ENCODE measurements at places on chromosomes 2 and 18.

- no peak for DNase-seq
Observed at GRCh38 chr18:37179384-37179783, 350.5 kb downstream of the KIAA1328 start.

- DNase-seq: no peak
Observed at GRCh38 chr2:10773821-10774341, 38.7 kb downstream of the PDIA6 start.

GRCh38 chr2:230737300-230737699 is 24.7 kb downstream of the CAB39 start:
- no peak for DNase-seq

- DNase-seq: no peak
Observed at GRCh38 chr18:2111456-2111855, 459.8 kb downstream of the METTL4 start.

DNA sequence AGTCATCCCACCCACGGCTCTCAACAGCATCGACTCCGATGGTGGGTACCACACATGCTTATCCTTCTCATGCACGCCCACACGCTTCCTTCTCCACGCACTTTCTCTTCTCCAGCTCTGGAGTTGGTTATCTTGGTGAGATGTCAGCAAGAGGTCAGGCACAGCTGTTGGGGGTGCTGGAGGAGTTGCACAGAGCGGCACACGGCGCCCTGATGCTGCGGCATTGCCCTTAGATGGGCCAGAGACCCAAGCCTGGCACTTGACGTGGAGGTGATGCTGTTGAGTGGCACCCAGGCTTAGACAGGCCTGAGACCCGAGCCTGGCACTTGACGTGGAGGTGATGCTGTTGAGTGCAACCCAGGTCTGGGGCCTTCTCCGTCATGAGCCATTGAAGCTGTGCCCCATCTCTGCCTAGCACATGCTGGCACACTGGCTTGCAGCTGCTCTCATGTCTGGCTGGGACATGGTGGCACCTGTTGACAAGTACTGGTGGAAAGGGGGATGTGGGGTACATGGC is 83.2 kb downstream of the DGKD start:
- no peak for DNase-seq

GRCh38 chr18:58045242-58046092 is 1.4 kb downstream of the NEDD4L start:
- DNase-seq: no peak

- no peak for DNase-seq
Observed at GRCh38 chr18:35095983-35096676, 54.9 kb downstream of the MAPRE2 start.

DNA sequence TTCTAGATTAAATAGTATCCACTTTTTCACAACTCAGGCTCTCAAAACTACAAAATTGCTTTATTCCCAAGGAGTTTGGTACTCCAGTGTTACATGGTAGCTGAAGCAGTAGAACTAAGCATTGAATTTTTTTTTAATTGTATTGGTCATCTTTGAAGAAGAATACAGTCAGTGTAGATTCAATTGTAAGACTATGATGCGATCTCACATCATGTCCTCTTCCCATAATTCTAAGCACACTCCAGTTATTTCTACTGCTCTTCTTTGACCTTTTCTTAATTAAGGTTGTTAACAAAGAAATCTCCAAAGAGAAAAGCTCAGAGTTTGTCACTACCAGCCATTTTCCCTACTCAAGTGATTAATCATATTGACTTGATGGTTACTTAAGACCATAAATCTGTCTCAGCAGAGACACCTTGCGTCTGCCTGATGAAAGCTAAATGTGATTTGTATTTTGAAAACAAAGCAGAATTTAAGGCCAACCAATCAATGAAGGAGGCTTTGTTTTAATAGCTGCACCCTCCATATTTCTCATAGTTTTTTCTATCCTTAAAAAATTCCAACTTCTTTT is 130.2 kb downstream of the DTNA start:
- no peak for DNase-seq

DNA sequence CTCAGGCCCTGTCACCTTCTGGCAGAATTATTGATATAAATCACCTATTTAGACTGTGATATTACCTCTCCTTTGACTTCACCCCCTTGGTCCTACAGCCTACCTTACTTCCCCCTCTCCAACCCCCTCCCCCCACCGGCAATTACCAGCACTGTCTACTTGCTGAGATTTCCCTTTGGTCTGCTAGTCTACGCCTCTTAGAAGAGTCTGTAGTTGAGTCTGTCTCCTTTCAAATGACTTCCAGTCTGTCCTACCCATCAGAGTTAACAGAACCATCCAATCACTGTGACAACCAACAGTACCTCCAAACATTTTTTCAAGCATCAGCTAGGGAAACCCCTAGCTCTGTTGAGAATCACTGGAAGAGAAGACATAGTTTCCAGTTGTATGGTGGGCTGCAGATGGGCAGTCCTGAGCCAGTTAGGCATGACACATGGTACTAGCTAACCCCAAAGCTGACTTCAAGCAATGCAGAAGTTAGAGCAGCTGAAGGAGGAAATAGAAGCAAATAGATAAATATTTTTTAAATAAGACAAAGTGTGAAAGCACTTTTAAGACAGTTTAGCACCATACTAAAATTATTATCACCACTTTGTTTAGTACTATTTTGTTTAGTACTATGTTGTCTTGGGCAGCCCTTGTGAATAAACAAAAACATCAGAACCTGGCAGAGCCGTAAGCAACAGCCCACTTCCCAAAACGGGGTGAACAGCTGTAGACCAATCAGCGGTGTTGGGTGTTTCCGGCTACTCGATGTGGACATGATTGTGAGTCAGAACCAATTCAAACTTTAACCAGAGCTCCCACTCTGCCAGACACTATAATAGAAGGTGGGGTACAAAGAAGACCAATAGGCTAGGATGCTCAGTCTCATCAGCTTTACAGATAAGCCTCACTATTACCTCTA is 2.7 kb upstream of the ASNSD1 start:
- no peak for DNase-seq

DNA sequence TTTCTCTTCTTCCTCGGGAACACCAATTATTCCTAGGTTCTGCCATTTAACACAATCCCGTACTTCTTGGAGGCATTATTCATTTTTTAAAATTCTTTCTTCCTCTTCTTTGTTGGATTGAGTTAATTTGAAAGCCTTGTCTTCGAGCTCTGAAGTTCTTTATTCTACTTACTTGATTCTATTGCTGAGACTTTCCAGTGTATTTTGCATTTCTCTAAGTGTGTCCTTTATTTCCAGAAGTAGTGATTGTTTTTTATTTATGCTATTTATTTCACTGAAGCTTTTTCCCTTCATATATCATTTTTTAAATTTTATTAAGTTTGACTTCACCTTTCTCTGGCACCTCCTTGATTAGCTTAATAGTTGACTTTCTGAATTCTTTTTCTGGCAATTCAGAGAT is 13.6 kb upstream of the UPP2 start:
- no peak for DNase-seq

GRCh38 chr2:32680942-32681341 is 53.1 kb downstream of the TTC27 start:
- no peak for DNase-seq

- DNase-seq: no peak
Observed at GRCh38 chr2:215896921-215897320, 116.4 kb downstream of the MREG start.

- DNase-seq: no peak
Observed at GRCh38 chr2:234047361-234047760, 3.1 kb upstream of the SPP2 start.

DNA sequence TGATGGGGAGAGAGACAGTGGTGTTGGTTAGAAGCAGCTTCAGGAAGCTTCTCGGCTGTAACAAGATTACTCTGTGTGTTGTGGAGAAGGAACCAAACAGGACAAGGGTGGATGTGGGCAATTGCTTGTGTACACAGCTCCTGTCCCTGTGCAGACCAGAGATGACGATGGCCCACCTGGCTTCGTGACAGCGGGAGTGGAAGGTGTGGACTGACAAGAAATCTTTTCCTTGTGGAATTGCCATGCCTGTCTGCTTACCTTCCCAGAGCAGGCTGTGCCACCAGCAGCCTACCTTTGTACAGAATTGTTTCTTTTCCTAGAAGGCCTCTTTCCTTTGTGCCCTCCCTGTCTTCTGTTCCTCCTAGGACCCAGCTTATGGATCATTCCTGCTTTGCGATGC is 93.8 kb downstream of the ITGB1BP1 start:
- no peak for DNase-seq

- DNase-seq: no peak
Observed at GRCh38 chr2:187576906-187577305, 22.7 kb upstream of the TFPI start.

DNA sequence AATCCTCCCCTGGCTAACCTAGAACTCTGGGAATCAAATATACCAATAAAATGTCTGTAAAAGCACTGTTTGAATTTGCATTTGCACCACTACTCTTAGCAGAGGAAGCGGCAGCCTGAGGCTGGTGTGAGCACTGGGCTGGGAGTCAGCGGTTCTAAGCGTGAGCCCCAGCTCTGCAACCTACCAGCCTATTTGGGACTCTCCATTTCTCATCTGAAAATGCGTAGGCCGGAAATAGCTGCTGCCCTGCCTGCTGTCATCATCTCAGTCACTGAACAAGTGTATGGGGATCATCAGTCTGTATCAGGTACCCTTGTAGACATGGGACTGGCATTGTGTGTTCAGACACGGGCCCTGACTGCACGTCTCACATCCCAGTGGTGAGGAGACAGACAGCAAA is 194.3 kb downstream of the ANKRD30B start:
- DNase-seq: no peak

DNA sequence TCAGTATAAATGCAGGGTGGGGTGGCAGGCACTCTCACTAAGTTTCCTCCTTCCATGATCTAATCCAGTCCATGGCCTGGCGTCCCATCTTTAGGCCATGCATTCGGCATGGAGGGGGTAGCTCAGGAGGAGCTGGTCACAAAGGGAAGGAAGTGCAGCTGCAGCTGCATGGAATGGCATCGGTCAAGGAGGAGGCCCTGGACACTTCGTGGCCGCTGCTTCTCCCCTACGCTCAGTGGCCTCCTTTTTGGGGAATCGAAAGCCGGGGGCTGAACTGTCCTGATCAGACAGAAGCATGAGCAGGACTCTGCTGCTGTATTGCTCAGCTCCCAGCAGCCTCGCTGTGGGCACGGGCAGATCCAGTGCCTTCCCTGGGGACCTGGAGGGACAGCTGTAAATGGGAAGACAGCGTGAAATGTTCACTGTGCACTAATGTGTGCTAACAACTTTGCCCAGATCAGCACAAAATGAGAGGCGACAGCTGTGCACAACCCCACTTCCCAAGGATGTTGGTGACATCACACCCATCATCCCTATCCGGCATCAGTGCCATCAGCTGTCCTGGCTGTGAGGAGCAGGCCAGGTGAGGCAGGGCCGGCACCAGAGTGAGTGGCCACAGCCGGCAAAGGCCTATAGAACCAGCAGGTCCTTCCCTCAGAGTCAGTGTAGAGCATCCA is 520.1 kb upstream of the RAB6C start:
- no peak for DNase-seq

GRCh38 chr2:230075988-230076631 is 7.4 kb upstream of the SLC16A14 start:
- DNase-seq: no peak

DNA sequence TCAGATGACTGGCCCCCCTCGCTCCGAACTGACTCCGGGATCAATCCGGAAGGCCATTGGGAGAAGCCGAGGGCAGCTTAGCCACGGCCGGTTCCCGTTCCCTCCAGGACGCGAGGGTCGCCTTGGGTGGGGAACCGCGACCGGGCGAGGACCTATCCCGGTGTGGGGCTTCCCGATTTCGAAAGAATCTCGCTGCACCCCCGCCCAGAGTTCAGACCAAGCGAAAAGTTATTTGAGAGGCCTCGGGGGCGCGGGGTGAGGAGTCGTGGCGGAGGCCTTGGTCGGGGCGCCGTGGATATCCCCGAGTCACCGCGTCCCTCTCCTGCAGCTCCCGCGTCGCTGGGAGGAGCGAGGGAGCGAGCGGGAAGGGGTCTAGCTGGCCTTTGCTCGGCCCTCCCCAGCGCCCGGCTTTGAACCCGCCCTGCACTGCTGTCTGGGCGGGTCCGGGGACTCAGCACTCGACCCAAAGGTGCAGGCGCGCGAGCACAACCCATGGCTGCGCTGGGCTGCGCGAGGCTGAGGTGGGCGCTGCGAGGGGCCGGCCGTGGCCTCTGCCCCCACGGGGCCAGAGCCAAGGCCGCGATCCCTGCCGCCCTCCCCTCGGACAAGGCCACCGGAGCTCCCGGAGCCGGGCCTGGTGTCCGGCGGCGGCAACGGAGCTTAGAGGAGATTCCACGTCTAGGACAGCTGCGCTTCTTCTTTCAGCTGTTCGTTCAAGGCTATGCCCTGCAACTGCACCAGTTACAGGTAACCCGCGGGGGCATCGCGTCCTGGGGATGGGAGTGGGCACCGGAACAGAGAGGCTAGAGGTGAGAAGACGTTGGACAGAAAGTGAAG is at the start of gene CYP27A1:
TSS of gene CYP27A1 (plus strand) at position 457 of the 837 bp plus-strand sequence. CDS start at position 493, 36 bp downstream.
- DNase-seq: no peak

DNA sequence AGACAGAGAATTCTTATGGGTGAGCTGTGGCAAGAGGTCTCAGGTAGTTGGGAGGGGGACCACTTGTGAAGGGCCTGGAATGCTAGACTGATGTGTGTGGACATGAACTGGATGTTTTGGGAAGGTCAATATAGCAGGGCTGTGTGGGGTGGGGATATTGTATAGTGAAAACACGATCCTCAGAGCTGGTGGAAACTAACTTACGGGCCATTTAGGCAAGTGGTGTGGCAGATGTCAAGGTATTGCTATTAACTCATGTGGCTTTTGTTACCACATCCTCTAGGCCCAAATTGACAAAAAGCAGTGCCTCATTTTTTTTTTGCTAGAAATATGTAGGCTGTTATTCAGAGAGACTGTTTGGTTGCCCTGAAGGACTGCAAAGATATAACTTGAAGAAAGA is 8.0 kb upstream of the GALNT1 start:
- DNase-seq: no peak

DNA sequence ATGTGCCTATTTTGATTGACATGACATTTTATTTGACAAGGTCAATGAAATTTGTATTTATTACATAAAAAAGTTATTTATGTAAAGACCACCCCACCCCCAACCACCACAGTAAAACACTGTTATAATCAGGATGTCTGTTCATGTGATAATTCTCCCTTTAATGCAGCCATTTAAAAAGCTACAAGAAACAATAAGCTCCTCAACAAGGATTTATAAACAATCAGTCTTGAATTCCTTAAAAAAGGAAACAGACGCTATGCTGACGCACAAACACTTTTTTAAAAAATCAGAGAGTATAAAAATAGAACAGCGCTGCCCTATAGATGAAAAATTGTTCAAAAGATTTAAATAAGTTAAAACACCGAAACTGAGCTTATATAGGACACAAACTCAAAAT is 102.2 kb downstream of the SOS1 start:
- no peak for DNase-seq

DNA sequence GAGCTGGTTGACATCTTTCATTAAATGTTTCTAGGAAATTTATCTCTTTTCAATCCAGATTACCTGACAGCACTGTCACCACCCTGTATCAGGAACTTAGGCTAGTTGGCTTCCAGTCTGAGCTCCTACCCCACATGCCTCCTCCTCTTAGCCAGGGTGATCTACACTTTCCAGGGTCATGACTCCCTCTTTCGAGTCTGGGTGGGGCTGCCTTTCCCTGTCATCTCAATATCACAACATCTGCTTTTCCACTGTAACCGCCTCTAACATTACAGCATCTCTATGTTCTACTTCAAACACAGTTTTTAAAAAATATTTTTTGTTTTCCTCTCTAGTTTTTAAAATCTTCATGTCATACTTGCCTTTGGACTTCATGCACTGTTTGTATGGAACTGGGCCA is 129.2 kb downstream of the RBMS1 start:
- DNase-seq: no peak

GRCh38 chr18:9449600-9450414 is 25.5 kb upstream of the RALBP1 start:
- DNase-seq: peak; percentile 6

- no peak for DNase-seq
Observed at GRCh38 chr2:202152104-202152715, 79.2 kb downstream of the KIAA2012 start.

GRCh38 chr18:77560341-77560992 is 310.8 kb downstream of the GALR1 start:
- DNase-seq: peak; percentile 33
